ENCODE measurements at places on chromosomes 6 and 20.

GRCh38 chr6:25961619-25962148 is 918 bp upstream of the TRIM38 start:
- no peak for DNase-seq

GRCh38 chr6:139708337-139709199 is 334.1 kb upstream of the CITED2 start:
- peak; percentile 28 for DNase-seq

- no peak for DNase-seq
Measured at GRCh38 chr6:125814481-125814880, 23.7 kb downstream of the NCOA7 start.

DNA sequence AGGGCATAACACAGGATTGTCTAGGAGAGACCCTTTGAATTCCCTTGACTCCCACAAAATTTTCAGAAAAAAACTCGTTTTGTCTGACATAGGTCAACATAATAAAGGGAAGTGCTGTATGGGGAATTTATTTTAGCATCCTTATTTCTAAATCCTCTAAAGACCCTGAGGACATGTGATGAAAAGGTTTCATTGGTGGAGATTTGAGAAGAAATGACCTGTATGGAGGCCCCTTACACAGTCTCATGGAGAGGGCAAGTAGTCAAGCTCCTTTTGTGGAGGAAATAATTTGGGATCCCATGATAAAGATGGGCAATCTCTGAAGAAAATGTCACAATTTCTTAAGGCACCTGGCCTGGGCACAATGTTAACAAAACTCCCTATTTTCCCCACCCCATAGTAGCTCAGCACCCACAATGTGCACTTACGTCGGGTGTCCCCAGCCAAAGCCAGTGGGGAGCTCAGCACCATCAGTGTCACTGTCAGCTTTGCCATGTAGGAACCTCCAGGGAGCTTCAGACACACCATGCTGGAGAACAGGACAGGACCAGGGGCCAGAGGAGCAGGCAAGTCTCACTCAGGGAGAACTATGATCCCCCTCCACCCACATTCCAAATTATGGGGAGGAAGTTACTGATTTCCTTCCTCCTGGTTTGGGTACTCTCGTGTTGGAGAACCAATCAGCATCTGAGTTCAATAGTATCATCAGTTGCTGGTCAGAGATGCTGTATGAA is at the start of gene HLA-DRB5:
Gene HLA-DRB5, minus strand, starts transcription at position 591 of the 734 bp plus-strand sequence. Its CDS starts 63 bp downstream, at position 528.
- DNase-seq = no peak

- no peak for DNase-seq
Measured at GRCh38 chr20:9672027-9672426, 157.6 kb downstream of the LAMP5 start.

DNA sequence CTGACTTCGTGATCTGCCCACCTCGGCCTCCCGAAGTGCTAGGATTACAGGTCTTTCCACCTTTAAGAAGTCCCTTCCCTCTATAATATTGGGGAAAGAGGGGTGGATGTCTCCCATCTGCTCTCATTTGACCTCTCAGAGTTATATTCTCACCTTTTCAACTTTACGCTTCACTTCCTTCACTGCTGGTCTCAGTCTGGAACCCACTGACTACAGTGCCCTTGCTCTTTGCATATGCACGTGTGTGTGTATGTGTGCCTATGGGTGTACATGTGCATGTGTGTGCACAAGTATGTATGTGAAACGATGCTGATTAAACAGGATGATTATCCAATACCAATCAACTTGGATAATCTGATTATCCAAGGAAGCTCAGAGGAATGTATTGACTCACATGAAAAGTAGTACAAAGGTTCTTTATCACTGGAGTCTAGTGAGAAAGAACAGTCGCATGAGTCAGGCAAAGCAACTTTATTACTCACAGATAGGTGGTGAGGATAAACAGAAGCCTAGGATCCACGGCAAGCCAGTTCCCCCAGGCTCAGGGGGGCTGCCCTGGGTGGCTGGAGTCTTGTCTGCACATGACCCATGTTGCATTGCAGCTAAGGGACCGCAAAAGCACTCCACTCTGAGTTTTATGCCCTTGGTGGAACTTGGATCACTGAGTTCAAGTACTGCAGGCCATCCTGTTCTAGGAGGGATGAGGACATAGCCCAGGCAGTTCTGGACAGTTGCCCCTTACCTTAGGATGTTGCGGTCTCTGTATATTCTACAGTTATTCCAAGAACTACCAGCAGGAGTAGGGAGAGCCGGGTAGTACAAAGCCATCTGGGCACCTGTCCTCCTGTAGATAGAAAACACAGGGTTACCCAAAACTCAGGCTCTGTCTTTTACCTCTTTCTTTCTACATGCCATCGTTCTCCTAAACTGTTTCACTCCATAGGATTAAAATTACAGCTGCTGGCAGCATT is 50.9 kb downstream of the SNRNP48 start:
- DNase-seq = no peak

- no peak for DNase-seq
Measured at GRCh38 chr20:55882910-55883309, 122.4 kb downstream of the CBLN4 start.

DNA sequence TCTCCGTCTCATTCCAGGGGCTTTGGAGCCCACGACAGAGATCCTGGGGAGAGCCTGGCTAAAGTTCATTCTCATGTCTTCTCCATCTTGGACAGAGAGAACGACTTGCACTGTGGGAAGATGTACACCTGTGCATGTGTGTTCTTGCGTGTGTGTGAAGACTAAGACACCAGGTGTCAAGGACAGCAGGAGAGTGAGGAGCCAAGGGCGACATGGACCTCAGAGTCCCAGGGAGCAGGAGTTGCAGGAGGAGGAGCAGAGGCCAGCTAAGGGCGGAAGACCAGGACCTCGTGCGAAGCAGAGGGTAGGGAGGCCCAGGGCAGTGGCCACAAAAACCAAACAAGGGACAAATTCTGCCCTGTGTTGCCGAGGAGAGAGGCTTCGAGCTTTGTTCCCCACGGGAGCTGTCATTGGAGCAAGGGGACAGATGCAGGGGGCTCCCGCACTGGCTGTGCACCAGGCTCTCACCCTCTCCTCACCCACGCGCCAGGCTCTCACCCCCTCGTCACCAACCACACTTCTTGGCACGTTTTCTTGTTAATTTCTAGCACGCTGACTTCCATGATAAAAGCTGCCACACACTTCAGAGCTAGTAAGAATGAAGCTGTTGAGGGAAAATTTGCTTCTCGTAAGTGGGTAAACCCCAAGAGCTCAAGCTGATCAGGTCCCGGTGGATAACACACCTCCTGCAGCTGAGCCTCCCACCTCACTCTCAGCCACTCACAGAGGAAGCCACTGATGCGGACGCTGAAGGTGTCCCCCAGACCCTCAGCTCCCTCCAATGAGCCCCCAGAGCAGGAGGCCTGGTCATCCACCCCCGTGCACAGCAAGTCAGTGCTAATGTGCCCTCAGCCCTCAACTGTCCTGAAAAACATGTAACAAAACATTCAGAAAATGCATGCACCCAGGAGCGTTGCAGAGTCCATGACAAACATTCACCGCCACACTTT is 62.6 kb downstream of the DLL1 start:
- no peak for DNase-seq

DNA sequence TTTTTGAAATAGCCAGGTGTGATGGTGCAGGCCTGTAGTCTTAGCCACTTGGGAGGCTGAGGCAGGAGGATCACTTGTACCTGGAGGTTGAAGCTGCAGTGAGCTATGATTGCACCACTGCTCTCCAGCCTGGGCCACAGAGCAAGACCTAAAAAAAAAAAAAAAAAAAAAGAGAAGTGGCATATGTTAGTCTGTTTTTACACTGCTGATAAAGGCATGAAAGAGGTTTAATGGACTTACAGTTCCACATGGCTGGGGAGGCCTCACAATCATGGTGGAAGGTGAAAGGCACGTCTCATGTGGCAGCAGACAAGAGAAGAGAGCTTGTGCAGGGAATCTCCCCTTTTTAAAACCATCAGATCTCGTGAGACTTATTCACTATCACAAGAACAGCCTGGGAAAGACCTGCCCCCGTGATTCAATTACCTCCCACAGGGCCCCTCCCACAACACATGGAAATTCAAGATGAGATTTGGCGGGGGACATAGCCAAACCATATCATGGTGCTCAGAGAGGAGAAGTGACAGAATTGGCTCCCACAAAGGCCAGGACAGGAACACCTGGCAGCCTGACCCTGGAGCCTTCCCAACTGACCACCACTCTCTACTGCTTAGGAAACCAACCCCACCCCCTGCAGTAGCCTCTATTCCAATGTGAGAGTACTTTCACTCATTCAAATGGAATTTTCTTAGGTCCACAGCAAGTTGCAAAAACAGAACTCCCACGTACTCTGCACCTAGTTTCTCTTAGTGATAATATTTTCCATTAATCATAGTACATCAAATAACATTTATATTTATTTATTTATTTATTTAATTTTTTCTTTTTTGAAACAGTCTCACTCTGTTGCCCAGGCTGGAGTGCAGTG is 29.8 kb downstream of the ARHGAP40 start:
- DNase-seq = no peak

DNA sequence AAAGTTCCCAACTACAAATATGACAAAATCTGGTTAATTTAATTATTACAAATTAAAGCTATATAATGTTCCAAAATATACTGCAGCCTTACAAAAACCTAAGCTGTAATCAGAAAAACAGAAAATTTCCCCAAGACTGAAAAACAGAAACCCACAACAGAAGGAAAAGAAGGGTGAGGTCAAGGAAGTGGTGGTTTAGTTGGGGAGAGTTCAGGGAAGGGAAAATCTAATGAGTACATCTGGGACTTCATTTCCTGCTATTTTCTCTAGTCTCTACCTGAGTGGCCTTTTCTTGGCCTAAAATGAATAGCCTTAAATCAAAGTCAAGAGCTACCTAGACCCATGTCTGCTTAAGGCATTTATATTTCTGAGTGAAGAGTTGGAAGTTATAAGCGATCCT is 66.2 kb upstream of the BEND6 start:
- no peak for DNase-seq

- no peak for DNase-seq
Measured at GRCh38 chr6:132194529-132194928, 206.7 kb downstream of the MOXD1 start.

DNA sequence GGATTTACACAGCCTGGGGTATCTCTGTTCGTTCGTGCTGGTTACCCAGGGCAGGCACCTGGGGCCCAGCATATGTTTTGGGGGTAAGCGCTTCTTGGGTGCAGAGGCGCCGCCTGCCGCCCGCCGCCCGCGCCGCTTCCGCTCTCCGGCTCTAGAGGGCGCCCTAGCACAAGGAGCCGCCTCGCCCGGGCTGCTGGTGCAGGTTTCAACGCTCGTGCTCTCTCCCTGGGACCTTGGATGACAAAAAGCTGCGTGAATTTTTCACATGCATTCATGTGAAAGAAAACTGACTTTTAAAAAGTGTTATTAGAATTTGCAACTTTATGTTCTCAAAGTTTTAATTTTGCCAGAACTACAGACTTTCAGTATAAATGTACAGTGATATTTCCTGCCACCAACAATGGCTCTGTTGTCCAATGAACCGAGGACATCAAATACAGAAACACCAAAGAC is 32.5 kb downstream of the PRR18 start:
- DNase-seq = peak; percentile 53

DNA sequence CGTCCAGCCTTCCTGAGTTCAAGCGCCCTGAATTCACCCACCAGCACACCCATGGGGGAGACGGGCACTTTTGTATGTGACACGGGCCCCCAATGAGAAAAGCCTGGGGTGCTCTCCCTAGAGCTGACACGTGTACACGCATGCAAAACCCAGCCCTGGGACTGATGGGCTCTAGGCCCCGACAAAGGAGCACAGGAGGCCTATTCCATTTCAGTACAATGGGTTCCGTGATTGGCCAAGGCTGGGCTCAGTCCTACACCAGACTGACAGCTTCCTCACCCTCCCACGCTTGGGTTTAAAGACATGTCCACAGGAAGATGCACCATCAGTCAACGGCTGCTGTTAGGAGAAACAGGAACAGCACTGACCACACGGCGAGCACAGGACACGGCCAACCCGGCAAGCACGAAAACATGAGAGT is 8.8 kb downstream of the ZBTB46 start:
- DNase-seq = no peak

DNA sequence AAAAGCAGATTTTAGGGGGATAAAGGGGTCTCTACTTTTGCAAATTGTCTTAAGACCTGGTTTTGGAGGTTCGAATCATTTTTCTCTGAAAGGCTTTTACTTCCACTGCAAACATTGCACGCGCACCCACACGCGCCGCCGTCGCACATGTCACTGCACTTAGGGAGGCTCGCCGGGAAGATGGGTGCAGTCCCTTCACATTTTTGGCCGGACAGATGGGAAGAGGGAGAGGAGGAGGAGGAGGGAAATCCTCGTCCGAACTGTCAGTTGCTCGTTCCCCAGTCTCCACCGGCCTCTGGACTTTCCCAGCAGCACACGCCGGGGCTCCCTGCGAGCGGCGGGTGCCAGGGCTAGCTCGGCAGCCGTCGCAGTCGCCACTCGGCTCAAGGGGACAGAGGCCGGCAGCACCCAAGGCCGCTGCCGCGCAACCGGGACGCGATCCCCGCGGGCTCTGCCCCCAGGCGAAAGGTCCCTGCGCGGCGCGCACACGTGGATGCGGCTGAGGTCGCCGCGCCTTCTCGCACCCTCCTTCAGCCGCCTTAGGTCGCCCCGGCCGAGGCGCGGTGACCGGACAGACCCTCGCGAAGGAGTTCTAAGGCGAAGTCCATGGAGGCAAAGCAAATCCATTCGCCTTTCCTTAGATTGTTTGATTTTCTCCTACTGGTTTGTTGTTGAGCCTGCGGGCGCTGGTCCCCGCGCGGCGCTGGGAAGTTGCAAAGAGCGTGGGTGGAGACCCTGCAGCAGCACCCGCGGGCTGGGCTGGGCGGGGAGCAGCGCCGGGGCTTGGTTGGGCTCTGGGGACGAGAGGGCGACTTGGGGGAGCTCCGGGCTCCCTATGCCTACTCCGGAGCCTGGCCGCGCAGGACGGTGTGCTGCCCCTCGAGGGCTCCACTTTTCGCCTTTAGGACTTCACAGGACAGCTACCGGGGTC is 1.2 kb downstream of the MYB start:
- peak; percentile 27 for DNase-seq

GRCh38 chr6:106149472-106150069 is 63.4 kb downstream of the PRDM1 start:
- DNase-seq = no peak

DNA sequence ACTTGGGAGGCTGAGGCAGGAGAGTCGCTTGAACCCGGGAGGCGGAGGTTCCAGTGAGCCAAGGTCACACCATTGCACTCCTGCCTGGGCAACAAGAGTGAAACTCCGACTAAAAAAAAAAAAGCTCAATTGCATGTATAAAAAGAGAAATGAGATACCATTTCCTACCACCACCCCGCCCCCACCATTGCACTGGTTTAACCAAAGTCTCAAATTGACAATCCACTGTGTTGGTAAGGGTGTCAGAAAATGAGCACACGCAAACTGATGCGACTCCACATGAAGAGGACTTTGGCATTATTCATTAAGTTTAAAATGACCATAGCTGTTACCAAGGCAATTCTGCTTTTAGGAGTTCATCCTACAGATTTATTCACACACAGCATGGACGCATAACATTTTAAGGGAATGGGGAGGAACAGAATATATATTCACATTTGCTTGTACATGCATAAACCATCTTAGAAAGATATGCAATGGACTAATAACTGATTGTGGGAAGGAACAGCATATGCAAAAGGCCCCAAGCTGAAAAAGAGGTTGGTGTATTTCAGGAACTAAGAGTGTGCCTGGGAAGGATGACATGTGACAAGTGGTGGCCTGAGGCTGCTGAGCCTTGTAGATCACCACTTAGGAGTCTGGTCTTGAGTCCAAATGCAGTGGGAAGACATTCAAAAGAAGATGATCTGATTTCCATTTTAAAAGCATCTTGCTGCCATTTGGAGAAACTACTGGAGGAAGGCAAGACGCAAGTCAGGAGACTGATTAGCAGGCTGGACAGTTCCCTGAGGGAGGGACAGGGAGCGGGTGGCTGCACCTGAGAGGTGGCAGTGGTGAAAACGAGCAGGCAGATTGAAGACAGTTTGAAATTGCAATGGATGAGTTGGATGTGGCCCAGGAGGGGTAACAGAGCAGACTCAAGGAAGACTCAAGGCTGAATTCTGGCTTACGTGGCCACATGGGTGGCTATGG is 37.2 kb upstream of the PTPN1 start:
- DNase-seq = no peak
